ENCODE measurements at places on chromosomes 5 and 9. TPM values are rescaled to one million over a fixed set of nuclear protein-coding genes. Genes with fewer than 3 reads are reported as not detected.

DNA sequence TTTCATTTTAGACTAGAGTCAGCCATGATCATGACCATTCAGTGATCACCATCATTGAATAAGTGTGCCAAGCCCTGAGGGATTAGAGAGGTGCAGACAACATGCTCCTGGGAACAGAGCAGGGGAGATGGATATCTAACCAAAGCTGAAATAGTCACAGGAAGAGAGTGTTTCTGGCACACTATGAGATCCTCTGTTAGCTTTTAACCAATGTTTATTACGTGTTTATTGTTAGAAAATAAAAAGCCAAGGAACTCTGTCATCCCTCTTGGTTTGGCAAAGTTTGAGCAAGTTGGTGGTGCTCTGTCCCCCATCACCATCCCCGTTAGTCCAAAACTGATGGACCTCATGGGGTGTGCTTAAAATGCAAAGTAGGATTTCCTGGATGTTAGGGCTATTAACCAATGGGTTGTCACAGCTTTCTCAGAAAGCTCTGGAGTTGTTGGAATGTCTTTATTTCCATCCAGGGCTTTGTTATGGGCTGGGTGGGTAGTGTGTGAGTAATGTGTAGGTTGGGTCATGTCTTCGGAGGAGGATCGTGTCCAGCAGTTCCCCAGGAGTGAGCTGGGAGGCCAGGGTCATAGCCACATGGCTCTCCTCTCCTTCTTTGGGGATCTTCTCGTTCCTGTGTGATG, 34.9 kb downstream of the SLC28A3 start:
- no peak for DNase-seq

DNA sequence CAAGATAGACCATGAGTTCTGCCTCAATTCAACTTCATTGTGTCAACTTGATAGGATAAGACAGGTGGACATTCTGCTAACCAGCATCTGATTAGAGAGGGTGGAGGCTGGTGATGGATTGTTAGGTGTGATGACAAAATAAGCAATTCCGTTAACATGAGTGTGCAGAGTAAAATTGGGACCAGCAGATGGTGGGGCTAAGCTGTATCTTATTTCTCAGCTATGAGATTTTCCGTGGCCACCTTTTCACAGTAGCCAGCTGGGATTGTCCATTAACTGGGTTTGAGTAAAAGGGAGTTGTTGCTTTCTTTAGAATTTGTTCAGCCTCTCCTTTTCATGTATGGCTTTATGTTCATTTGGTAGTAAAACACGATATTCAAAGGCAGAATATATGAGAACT, 28.8 kb upstream of the TAL2 start:
- peak; percentile 64 for DNase-seq

DNA sequence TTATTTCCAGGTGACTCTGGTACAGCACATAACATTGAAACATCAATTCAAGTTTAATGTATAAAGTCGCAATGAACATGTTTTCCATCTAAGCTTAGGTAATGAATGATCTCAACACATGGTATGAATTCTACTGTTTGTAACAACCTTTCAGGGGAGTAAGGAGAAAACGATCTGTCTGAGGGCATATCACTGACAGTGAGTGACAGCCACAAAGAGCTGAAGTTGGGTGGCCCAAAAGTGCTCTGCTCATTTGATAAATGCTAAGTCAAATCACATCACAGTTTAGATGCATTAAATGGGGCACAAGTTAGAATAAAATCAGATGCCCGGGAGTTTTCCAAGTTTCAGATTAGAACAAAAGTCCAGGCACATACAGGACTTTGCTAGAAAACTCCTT, 1.2 kb downstream of the FANCC start:
- no peak for DNase-seq

DNA sequence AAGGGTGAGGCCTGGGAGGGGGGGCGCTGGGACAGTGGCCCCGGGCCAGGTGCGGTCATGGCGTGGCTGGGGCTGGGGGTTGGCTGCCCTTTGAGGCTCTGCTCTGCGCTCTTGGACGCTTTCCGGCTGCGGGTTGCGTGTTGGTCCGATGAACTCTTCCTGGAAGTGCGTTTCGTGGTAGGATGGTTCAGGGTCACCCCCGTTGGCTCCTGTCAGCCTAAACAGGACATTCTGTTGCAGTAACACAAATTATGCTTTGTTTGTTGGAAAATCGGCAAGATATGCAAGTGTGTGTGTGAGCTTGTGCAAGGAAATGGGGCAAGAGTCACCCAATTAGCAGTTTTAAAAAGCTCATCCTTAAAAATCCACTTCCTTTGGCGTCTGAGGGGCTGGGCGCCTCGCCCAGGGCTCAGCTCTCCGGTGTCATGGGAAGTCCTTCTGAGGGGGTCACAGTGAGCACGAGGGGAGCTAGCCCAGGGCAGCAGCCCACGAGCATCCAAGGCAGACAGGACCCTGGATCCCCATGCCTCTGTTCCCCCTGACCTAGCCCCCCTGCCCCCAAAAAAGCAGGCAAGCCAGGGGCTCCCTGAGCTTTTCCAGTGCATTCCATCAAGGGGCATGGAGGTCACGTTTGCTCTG, 22.2 kb upstream of the RNU6ATAC start:
- DNase-seq: peak; percentile 32

GRCh38 chr5:177328545-177329231, 17.0 kb upstream of the MXD3 start:
- DNase-seq: no peak

DNA sequence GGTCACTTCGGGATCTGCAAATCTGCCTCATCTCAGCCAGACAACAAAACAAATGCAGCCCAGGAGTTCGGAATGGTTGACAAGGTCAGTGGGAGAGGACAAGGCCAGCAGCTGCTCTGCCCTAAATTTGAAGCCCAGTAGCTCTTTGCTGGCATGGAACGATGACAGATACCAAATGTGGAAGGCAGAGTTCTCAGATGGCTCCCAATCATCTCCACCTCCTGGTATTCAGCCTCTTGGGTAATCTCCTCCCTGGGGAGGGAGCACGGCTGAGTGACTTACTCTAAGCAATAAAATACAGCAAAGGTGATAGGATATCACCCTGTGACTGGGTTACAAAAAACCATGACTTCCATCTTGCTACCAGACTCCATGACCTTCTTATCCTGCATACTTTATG, 172.8 kb downstream of the ENTREP1 start:
- DNase-seq: peak; percentile 29

DNA sequence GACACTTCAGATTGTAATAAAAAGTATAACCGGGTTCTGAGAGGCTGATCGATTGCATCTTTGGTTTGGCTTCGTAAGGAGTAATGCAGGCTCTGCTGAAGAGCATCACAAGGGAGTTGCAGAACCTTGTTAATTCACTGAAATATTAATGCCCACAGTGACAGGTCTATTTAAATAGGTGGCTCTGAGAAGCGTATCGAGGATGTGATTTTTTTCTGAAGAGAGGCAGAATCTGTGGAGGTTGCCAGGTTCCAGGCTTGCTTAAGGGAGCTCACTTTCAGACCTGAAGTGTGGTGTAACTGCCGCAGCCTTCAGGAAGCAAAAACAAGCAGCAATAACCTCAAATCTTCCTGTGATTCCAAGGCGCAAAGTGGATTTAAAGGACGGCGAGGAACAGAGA, 80.3 kb downstream of the ANKRD33B start:
- DNase-seq: no peak

Gene IGFBPL1
- 0.84 TPM for total RNA-seq

Gene NMUR2
- total RNA-seq: 0.18 TPM

Gene UBE2QL1
- 0.58 TPM for total RNA-seq

Gene RASEF
- 0.31 TPM for total RNA-seq

Gene MYMK
- total RNA-seq: 23.0 TPM

Gene GCNT4
- 0.04 TPM for total RNA-seq
